Aorta (tissue), 5 donors: ENCODE measurements at places on chromosomes 2 and 18.

GRCh38 chr2:232480201-232481190 is 7.1 kb downstream of the ECEL1 start:
- peak; percentile 70 for DNase-seq

- DNase-seq: peak; percentile 76
Observed at GRCh38 chr2:148021059-148021861, at the start of gene MBD5. Gene MBD5, plus strand, starts transcription at chr2:148021091.

- DNase-seq: no peak
Observed at GRCh38 chr2:32882816-32883810, 63.6 kb upstream of the LTBP1 start.

DNA sequence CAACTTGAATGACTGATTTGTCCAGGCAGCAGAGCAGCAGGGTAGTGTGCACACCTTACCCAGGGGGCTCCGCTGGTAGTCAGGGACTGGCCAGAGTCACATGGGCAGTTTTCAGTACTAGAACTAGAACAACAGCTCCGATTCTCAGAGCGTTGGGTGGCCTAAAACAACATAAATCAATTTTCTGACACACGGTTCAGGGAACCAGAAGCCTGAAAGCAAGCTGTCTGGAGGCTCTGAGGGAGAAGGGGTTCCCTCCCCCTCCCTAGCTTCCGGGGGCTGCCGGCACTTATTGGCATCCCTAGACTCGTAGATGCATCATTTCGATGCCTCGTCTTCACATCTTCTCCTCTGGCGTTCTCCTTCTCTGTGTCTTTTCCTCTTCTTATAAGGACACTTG is 13.4 kb upstream of the ITGB6 start:
- DNase-seq: no peak

- no peak for DNase-seq
Observed at GRCh38 chr18:10285283-10285640, 169.2 kb upstream of the APCDD1 start.

DNA sequence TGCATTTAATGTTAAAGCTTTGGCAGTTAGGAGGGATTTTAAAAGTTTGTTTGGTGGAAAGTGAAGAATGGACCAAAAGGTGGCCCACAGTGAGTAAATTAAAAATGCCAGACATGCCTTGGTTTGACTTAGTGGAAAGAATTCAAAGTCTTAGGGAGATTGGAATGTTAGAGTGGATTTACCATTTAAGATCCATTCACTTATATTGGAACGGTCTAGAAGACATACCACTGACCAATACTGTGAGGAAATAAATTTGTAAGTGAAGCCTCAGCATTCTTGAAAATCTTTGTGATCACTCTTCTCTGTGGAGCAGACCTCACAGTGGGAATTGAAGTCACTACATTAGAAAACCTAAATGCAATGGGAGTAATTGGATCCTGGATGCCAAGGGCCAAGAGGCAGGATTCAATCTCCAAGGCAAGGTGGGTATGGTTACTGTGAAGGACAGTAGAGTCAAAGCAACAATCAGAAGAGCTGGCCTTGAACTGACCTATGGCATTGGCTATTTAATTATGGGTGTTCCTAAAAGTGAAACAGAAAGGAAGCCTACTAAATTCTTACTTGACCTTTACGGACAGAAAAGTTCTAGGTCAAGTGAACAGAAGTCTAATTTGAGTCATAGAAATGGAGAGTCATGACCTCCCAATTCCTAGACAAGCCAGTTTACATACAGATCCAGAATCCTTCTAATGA is 40.2 kb upstream of the VRK2 start:
- DNase-seq: no peak

GRCh38 chr2:167140767-167141166 is 252.5 kb downstream of the XIRP2 start:
- DNase-seq: no peak

DNA sequence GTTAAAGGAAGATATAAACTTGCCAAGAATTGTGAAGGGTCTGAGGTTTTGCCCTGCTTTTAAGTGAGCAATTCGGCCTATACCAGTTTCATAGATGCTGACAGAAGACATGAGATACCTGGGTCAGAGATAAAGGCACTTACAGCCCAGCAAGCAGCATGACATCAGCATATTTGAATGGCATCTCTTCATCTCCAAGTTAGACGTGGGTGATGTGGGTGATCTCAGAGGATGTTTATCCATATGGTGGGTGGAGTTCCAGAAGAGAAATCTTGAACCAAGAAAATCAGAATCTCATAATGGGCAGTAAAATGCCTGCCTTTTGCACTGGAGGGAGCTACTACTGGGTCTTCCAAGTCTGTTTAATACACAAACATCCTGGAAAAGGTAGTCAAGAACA is 44.7 kb downstream of the GYPC start:
- DNase-seq: no peak

DNA sequence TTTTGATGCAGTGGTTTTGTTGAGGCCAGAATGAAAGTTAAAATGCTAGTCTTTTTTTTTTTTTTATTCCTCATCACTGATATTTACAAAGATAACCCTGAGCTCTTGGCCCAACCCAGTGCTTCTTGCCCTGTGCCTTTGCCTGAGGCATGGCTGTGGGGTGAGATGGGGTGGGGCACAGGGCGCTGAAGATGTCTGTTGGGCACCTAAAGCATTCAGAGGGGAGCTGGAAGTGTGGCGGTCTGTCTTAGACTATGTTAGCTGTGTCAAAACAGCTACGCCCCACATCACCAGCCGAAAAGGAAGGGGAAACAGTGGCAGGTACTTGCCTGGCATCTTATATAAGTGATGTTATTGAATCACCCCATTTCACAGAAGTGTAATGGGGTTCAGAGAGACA is 20.7 kb downstream of the TOGARAM2 start:
- DNase-seq: no peak

DNA sequence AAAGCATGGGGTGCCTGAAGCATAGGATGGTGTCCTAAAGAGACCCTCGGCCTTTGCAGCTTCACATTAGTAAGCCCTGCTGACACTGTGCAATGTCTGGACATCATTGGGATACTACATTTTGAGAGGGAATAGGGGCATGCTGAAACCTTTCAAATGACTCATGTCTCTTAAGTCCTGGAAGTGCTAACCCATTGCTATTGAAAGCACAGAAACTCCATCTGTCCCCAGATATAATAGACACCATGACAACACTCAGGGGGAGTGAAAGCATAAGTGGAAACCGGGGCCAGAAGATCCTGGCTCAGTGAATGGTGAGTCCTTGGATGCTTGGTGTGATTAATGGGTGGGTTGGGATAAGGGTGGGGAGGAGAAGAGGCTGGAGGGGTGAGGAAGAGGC is 595.5 kb upstream of the ID2 start:
- DNase-seq: no peak

DNA sequence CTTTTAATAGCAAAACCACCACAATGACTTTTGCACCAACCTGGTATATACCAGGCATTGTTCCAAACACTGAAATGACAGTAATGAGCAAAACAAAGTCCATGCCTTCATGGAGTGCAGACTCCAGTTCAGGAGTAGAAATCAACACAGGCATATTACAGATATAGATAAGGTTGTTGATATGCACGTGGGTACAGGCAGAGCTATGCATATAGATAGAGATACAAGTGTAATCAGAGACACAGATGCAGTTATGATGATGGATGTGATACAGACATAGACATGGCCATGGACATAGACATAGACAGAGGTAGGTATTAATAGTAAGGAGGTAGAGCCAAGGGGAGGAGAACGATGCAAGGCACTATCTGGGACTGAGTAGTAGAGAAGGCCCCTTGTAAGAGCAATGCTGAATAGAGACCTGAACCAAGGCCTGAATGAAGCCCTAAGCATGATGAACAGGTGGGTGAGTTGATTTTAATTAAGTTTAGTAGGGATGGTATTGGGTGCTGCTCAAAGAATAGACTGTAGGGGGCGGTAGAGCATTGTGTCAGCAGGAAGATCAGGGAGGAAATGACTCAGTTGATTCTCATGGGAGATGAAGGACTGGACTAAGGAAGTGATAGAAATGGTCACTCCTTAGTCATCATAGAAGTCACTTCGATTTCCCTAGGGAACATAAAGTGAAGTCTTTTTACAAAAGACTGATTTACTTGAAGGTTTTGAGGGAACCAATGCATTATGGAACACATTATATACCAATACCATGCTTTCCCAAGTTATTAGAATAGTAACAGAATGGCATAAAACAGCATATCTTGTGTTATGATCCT is 39.4 kb downstream of the CMPK2 start:
- DNase-seq: no peak
